ENCODE measurements at places on chromosomes 4 and X. TPM values are rescaled to one million over a fixed set of nuclear protein-coding genes. Genes with fewer than 3 reads are reported as not detected.

The NUDT9 gene
- total RNA-seq, result 32.6 TPM

The KDR gene
- total RNA-seq, result 0.10 TPM

The HSFX4 gene
- 0.09 TPM for total RNA-seq

The CCDC120 gene
- 2.7 TPM for total RNA-seq

The RHOXF1 gene
- not detected for total RNA-seq

The SOWAHB gene
- total RNA-seq, result 0.05 TPM

The BTK gene
- 0.18 TPM for total RNA-seq

The STAP1 gene
- not detected for total RNA-seq

The RS1 gene
- total RNA-seq, result not detected

The GLUD2 gene
- 2.5 TPM for total RNA-seq

The CT55 gene
- not detected for total RNA-seq

The CDX4 gene
- not detected for total RNA-seq

The SPANXC gene
- not detected for total RNA-seq

The HPSE gene
- 1.2 TPM for total RNA-seq

The NPY1R gene
- total RNA-seq, result 0.10 TPM

The NCAPG gene
- total RNA-seq, result 29.0 TPM
